ENCODE measurements at places on chromosomes 7 and 10. TPM values are rescaled to one million over a fixed set of nuclear protein-coding genes. Genes with fewer than 3 reads are reported as not detected.

DNA sequence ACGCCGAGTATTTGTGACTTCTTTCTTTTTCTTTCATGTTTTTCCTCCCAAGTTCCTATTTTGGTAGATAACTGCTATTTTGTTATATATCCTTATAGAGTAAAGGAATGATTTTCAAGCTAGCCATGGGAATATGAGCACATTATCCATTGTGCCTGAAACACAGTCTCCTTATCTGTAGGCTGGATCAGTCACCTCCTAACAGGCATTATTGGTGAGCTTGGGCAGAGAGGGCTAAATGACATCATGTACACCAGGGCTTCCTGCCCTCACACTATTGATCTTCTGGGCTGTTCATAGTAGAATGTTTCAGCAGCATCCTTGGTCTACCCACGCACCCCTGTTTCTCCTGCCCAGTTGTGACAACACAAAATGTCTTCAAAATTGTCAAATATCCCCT, 88.1 kb upstream of the CTBP2 start:
- no peaks in the 10 kb centered on the region for H3K4me1 ChIP-seq
- no peaks in the 10 kb centered on the region for H3K36me3 ChIP-seq
- H3K27ac ChIP-seq, result no peak overlapping the region

Gene POU6F2
- total RNA-seq, result 0.63 TPM

DNA sequence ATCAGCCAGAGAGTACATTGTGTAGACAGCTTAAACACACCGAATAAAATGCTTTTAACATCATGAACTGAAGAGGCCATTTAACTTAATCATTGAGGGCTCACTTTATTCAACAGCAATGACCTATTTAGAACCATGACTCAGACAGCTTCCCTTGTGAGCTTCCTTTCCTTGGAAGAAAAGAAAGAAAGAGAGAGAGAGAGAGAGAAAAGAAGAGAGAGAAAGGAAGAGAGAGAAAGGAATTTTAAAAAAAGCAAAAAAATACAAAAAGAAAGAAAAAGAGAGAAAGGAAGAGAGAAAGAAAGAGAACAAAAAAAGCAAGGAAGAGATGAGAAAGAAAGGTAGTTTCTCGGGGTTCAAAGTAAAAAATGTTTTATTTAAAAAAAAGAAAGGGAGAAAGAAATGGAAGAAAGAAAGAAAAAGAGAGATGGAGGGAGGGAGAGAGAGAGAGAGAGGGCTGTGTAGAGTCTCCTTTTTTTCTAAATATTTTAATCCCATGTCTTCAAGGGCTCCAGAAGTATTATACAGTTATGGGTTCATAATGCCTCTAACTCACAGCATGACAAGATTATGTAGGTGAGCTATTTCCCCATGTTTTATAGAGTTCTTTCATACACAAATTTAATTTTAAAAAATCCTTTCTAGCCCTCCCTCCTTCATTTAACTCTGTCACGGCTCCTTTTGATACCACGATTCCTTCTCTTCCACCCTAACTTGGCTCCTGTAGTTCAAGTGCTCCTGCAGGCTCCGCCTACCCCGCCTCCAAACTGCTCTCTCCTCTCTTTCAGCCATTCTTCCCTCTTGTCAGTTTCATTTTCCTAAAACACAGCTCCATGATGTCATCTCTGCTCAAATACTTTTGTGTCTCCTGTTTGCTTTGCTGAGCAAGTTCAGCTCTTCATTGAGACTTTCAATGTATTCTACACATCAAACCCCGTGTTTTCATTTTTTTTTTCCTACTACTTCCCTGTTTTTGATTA, 85.5 kb downstream of the PRTFDC1 start:
- no peak for DNase-seq
- peaks cover 34% of the 10 kb centered on the region for H3K4me1 ChIP-seq
- no peaks in the 10 kb centered on the region for H3K27me3 ChIP-seq
- no peak overlapping the region for H3K4me3 ChIP-seq
- peaks cover 4% of the 10 kb centered on the region for H3K36me3 ChIP-seq
- peak overlapping the region; percentile 85 for H3K27ac ChIP-seq

Gene GJD4
- total RNA-seq, result not detected

DNA sequence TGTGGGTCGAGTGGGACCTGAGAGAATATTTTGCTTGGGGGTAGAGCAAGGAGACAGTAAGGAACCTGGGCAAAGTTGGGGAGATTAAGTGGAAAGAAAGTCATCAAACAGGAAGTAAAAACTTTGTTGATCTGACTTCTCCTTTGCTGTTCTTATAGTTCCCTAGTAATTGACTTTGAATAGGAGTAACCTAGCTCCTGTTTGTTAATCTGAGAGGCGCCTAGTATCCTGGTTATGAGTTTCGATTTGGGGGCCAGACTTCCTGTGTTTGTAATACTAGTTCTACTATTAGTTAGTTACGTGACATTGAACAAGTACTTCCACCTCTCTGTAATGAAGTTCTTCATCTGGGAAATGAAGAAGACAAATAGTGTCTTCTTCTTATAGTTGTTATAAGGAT, 99.1 kb downstream of the ZNF365 start:
- peaks cover 26% of the 10 kb centered on the region for H3K4me1 ChIP-seq
- peaks cover 3% of the 10 kb centered on the region for H3K36me3 ChIP-seq
- no peak for DNase-seq
- no peak overlapping the region for H3K27ac ChIP-seq
- H3K27me3 ChIP-seq, result no peaks in the 10 kb centered on the region
- H3K4me3 ChIP-seq, result no peak overlapping the region

Gene CYP2C18
- not detected for total RNA-seq

Gene EVX1
- total RNA-seq, result not detected
